Ovary (tissue), 10 donors: ENCODE measurements at places on chromosomes 12 and 14.
A peak's percentile ranks its signal among the peaks of the same experiment; 100 is the strongest.

- DNase-seq = no peak
These were observed 9.8 kb downstream of the PSMA6 start for GRCh38 chr14:35301735-35302528.

- DNase-seq = no peak
These were observed 2.5 kb downstream of the PTPN6 start for GRCh38 chr12:6953442-6954315.

- DNase-seq = no peak
These were observed 102.4 kb upstream of the E2F7 start for GRCh38 chr12:77167801-77168200.

DNA sequence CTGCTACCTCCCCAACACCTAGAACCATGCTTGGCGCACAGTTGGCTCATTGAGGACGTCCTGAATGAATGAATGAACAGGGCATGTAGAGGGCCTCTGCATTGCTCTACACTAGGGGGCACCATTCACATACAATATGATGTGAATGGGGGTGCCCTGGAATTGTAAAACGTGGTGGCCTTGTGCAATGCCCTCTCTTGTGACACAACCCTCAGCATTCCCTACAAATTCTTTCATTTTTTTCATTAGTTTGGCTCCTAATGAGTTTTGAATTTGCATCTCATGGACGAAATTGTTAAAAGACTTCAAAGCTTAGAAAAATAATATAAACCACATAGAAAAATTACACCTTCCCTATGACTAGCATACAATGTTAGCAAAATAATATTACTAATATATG lies 2.3 kb upstream of the DIO2 start:
- no peak for DNase-seq

GRCh38 chr12:39365364-39366001 lies 77.4 kb downstream of the KIF21A start:
- DNase-seq = no peak

- no peak for DNase-seq
These were observed 325.7 kb upstream of the RGS6 start for GRCh38 chr14:71606575-71606974.

GRCh38 chr12:58443981-58444371 lies 476.3 kb downstream of the LRIG3 start:
- DNase-seq = no peak

- peak; percentile 86 for DNase-seq
These were observed 26.1 kb upstream of the UBC start for GRCh38 chr12:124940393-124941169.

DNA sequence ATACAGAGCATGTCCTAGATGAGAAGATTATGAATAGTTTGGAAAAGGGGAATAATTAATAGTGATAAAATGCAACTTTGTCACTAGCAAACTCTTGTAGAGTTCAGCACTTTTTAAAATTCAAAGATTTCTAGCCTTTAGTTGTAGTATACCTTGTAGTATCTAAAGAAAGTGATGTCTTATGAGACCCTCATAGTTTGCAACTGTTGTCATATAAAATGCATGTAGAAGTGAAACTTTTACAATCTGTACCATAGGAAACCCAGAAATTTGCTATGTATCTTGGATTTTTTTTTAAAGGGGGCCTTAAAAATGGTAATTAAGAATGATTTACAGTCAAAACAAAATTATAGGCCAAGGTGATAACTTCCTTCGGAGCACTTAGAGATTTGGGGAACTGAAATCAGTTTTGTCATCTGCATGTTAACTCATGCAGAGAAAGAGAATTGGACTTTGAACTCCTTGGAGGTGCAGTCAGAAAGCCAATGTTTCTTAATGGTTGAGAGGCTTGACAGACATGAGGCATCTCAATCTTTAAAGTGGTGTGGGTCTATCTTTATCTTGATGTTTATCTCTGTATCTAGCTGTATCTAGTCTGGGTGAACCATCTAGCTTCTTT lies 1.3 kb downstream of the LRRK2 start:
- DNase-seq = no peak

DNA sequence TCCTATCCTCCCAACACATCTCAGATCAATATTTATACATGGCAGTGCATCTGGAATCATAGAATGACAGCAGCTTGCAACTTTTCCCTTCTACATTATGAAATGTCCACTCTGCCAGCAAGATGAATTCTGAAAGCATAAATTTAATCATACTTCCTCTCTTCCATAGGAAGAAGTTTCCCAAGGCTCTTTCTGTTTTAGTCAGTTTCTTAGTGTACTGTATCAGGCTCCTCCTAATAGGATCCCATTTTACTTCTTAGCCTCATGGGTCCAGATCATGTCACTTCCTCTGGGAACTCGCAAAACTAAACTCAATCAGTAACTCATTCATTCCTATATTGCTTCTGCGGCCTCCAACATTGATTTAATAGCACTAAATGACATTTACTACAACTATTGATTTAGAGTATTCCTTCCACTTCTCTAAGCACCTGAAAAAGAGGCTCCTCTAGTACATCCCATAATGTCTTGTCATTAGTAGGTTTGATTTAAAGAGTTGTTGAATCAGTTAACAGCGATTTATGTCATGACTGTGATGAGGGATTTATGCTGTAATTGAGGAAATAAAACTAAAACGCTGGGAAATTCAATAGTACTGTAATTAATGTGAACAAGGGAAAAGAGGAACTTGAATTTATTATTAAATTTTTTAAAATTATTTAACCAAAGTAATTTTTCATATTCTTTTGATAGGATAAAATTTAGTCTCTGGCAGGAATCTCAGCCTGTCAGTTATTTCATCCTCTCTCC lies 4.0 kb downstream of the CLEC1A start:
- no peak for DNase-seq

DNA sequence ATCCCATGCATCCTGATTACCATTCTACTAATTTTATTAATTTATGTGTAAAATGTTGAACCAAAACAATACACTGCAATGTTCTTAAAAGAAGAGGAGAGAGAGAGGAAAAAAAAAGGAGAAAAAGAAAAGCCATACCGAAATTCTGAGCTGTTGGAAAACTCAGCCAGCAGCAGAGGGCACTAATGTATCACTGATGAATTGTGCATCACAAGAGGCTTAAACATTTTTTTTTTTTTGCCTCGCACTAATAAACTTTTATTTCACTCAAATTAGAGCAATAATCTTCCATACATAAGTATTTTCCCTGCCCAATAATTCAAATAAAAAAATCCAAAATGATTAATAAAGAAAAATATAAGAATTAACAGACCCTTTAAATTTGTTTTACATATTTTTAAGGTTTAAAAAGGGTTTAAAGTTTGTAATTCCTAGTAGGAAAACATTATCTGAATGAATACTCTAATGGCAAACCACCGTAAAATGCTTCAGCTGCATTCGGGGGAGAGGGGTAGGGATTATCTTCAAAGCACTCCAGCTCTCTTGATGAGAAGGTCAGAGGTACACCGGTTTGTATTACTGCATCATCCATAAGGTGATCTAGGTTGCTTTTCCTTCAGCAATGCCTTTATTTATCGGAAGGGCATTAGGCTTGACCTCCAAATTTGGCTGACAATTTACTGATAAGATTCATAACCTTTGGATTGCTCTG lies 41.9 kb downstream of the ATP23 start:
- no peak for DNase-seq

- no peak for DNase-seq
These were observed 157.9 kb upstream of the ABCD2 start for GRCh38 chr12:39777465-39777864.

GRCh38 chr14:99119554-99120525 lies 152.2 kb downstream of the BCL11B start:
- no peak for DNase-seq

GRCh38 chr12:31033681-31034080 lies 40.0 kb upstream of the DDX11 start:
- DNase-seq = peak; percentile 51

- DNase-seq = no peak
These were observed 693.8 kb downstream of the BCL11B start for GRCh38 chr14:98578204-98578603.

GRCh38 chr14:90419200-90419599 lies 22.4 kb downstream of the CALM1 start:
- peak; percentile 91 for DNase-seq

GRCh38 chr14:51957950-51958349 lies 31.4 kb upstream of the RTRAF start:
- no peak for DNase-seq

DNA sequence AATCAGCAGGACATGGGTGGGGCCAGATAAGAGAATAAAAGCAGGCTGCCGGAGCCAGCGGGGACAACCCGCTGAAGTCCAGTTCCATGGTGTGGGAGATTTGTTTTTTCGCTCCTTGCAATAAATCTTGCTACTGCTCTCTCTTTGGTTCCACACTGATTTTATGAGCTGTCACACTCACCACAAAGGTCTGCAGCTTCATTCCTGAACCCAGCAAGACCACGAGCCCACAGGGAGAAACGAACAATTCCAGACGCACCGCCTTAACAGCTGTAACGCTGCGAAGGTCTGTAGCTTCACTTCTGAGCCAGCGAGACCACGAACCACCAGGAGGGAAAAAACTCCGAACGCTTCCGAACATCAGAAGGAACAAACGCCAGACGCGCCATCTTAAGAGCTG lies 2.8 kb upstream of the CNIH1 start:
- no peak for DNase-seq

GRCh38 chr12:120342175-120343038 lies 14.8 kb upstream of the PLA2G1B start:
- DNase-seq = no peak

DNA sequence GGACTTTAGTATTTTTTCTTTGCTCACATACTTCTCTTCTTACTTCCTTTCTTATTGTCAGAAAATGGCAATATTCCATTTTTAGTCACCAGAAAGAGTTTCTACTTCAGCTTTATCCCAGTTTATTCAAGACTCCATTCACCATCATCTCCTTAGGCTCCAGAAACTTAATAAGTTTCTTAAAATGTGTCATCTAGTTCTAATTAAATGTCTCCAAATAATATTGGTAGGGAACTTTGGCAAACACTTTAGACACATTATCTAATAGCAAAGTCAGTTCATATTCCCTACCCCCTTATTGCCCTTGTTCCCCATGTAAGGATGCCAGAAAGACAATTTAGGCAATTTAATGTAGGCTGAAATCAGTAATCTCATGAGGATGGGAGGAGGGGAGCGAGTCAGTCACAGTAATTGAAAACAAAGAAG lies 15.1 kb downstream of the EPYC start:
- no peak for DNase-seq

DNA sequence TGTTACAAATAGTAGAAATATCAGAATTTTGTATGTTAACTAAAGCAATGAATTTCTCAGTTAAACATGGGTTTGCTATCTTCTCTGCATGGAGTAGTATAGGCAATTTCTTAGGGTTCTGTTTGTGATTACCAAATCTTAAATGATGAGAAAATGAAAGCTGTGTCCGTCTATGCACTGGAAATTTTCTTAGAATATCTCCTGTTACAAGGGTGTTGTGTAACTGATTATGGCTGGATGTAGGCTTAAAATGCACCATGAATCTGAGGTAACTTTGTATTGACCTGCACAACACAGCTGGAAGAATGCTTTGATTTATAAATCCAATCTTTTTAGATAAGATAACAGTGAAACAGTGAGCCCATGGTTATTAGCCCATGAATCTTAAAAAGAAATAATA lies 17.8 kb downstream of the TRIP11 start:
- no peak for DNase-seq

- no peak for DNase-seq
These were observed 708.5 kb downstream of the C12orf50 start for GRCh38 chr12:87320724-87321123.

DNA sequence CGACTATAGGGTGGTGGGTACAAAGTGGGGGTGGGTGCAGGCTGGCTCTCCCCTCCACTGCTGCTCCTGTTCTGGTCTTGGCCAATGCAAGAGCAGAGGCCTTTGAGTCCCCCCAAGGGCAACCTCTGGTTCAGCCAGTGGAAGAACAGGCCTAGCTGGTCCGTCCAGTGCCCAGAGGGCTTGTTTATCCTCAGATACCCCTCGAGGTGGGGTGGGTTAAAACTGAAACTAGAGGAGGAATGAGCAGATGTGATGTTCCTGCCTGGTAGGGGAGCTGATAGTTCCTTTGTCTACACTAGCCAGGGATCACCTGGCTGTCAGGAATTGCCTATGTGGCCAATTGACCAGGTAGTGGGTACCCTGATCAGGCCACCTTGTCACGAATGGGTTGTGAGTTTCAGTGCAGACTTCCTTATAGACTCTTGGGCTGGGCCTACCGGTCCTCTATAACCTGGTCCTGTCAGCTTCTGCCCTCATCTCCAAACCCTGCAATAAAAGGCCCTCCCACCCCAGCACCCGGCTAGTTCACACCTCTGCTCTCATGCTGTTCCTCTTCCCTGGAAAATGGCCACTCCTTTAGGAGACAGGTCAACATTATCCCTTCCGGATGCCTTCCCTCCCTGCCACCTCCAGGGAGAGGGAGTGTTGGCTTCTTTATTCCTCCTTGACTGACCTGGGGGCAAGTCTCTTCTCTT lies 10.7 kb upstream of the HSP90AA1 start:
- DNase-seq = no peak

DNA sequence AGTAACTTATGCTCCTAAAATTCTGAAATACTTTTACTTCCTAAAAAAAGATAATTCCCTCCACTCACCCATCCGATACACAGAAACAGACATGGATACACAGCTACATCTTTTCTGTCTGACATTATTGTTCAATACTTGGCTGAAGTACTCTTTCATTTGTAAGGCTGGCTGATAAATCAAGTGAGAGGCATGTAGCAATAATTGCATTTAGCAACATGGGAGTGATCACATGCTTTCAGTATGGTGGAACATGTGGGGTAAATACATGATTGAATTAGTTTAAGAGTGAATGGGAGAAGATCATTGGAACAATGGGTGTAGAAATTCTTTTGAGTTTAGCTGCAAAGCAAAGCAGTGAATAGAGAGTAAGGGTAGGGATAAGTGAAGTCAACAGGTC lies 25.6 kb downstream of the PTPRQ start:
- no peak for DNase-seq

GRCh38 chr12:122980183-122981035 lies at the start of gene ARL6IP4:
Gene ARL6IP4 (plus strand): TSS chr12:122980681. CDS start chr12:122981140, 459 bp downstream.
- DNase-seq = peak; percentile 63

DNA sequence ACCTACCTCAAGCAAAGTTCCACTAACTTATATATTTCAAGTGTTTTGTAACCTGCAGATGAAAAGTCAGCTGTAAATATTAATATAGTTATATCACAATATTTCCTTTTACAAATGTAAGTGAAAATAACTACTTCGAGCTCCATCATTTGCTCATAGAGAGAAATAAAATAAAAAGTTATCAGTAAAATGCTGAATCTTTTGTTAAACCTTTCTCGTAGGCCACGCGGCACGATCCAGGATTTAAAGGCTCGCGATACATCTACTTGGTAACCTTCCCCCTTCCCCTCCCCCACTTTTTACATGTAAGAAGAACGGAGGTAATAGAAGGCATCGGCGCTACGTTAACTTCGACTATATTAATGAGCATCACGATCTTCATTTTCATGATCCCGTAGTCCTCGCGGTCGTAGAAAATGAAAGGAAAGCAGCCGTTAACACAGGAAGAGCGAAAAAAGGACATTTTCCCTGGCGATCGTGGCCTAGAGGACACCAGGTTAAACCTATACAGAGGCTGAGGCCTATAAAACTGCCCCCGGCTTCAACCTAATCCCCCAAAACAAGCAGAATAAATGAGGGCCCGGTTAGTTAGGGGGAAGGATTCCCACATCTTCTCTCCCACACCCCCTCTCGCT lies 508 bp downstream of the HNRNPC start:
- no peak for DNase-seq
